ELF-1 (cell line): ENCODE measurements at places on chromosomes 7 and 10.

DNA sequence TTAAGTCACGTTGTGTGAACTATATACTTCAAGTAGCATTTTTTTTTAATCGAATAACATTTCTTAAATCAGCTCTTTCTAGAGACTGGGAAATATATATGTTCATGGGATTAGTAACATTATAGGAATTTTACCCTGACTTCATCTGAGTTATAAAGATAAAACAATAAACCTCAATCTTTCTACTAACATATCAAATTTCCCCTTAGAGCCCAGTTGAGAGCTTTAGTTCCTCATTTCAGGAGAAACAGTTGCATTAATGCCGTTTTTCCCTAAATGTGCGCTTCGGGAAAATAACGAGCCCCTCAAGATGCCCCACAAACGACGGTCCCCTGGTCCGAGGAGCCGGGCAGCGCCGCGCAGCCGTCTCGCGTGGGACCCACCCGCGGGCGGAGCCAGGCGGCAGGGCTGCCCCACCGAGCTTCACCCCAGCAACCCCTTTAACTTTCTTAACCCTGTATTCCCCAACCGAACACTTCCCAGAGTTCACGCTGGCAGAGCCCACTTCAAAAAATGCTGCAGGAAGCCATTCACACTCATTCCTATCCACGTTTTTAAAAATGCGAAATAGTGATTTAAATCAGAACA lies 152.5 kb upstream of the YAE1 start:
- DNase-seq: no peak

DNA sequence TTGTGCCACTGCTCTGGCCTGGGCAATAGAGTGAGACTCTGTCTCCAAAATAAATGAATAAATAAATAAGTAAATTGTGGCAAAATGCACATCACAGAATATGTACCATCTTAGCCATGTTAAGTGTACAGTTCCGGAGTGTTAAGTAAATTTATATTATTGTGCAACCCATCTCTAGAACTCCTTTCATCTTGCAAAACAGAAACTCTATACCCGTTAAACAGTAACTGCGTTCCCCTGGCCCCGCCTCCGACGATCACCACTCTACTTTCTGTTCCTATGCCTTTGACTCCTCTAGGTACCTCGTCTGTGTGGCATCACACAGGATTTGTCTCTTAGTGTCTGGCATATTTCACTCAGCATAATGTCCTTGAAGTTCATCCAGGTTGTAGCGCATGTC lies 356.4 kb upstream of the FOXK1 start:
- DNase-seq: no peak

- DNase-seq: no peak
Measured at GRCh38 chr10:34955391-34955790, 134.8 kb downstream of the CUL2 start.

- no peak for DNase-seq
Measured at GRCh38 chr10:31739711-31740110, 188.9 kb downstream of the ARHGAP12 start.

GRCh38 chr7:116534790-116535189 lies 10.0 kb downstream of the CAV1 start:
- no peak for DNase-seq
